ENCODE measurements at places on chromosomes 12 and 14.

- DNase-seq: peak; percentile 13
Measured at GRCh38 chr12:94458877-94459727, 565 bp downstream of the CEP83 start.

- no peak for DNase-seq
Measured at GRCh38 chr12:123163227-123163626, 12.3 kb upstream of the PITPNM2 start.

- peak; percentile 92 for DNase-seq
Measured at GRCh38 chr12:24172031-24172772, 222.7 kb upstream of the SOX5 start.

- no peak for DNase-seq
Measured at GRCh38 chr12:3179731-3180130, 102.6 kb downstream of the TSPAN9 start.

GRCh38 chr12:69044887-69045286 lies 111.9 kb upstream of the CPM start:
- DNase-seq: no peak

DNA sequence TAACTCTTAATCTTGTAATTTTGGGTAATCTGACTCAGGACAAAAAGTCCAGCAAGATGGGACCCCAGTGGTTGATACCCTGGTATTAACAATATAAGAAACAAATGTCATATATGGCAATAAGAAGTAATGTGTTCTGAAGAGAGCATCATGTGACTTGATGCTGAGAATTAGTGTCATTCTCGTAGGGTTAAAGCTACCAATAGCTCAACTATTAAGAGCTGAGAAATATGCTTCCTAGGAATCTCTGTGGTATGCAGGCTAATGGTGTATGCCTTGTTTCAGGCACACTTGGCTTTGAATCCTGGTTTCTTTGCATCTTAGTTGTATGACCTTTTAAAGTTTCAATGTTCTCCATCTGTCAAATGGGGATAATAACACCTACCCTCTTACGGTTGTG lies 9.1 kb downstream of the MYRFL start:
- no peak for DNase-seq

DNA sequence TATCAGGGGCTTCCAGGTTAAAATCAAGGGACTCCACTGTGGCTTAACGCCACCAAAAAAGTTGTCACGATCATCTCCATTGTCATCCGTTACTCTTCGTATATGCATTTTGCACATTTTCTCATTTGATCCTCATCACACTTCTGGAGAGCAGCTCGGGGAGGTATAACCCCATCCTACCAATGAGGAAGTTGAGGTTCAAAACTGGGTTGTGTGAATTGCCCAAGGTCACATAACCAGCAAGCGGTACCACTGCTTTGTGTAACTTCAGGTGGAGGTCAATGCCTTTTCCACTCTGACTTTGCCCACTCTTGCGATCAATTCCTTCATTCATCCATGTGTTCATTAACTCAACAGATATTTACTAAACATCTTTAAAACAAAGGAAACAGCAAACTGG lies 71.1 kb upstream of the CCND2 start:
- DNase-seq: no peak

- peak; percentile 93 for DNase-seq
Measured at GRCh38 chr12:27331291-27331926, 1.2 kb upstream of the BMAL2 start.

DNA sequence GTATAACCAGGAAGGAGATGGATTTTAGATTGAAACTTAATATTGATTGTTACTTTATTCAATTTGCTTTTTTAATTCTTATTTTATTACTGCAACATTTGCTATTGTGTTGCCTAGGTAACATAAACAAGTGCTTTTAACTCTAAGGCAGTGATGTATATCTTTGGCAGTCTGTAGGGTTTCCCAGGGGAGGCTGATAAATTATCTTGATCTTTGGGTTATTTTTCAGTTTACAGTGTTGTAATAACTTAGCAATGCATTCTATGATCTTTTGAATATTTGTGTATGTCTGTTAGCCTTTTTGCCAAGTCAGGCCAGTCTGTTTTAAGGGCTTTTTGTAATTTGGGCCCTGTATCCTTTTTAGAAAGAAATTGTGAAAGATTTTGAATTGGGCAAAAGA lies 7.8 kb upstream of the DTD2 start:
- DNase-seq: no peak

GRCh38 chr14:101223127-101223526 lies 319.6 kb upstream of the RTL1 start:
- DNase-seq: no peak

DNA sequence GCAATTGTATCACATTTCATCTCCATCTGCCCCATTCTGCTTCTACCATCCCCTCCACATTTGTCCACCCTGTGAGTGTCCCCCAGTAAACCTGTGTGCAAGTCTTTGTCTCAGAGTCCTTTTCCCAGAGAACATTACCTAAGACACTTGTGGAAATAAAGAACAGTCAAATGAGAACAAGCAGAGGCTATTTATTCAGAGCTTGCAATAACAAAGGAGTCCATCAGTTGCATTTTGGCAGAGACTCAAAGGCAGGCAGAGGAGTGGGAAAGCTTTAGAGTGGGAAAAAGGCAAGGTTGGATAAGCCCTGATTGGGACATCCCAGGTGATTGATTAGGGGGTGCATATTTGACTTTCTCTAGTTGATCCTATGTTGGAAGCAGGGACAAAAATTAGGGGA lies 18.2 kb upstream of the PPFIBP1 start:
- no peak for DNase-seq

GRCh38 chr12:42716491-42716891 lies 126.9 kb upstream of the PRICKLE1 start:
- DNase-seq: no peak

DNA sequence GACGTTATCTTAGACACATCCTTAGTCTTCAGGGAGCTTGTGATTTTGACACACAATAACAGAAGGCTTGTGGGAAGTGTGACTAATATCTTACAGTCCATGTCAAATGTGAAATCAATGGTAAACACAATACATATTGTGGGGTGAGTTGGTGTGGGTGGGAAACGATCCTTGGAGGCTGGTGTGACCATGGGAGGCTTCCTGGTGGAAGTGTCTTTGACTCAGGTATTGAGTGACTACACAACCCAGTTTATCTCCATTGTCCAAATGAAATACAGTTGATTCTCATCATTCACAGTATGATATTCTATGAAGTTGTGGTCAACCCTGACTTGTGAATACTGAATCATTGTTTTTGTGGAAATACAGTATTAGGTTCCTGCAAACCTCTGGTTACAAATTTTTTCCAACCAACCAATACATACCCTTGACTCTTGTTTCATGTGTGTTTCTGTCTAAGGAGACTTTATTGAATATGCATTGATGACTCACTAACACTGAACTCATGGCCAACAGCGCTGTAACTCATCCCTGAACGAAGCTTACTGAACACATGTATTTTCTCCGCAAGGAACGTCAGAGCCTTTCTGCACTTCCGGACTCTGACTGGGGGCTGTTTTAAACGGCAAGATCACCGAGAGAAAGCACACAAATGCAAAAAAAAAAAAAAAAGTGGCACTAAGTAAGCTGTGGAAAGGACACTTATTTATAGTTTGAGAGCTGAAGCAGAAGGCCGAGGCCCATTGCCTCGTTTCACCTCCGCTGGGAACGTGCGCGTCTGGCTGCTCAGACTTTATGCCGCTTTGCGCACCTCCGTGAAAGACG lies 59.0 kb downstream of the CLMN start:
- peak; percentile 80 for DNase-seq

DNA sequence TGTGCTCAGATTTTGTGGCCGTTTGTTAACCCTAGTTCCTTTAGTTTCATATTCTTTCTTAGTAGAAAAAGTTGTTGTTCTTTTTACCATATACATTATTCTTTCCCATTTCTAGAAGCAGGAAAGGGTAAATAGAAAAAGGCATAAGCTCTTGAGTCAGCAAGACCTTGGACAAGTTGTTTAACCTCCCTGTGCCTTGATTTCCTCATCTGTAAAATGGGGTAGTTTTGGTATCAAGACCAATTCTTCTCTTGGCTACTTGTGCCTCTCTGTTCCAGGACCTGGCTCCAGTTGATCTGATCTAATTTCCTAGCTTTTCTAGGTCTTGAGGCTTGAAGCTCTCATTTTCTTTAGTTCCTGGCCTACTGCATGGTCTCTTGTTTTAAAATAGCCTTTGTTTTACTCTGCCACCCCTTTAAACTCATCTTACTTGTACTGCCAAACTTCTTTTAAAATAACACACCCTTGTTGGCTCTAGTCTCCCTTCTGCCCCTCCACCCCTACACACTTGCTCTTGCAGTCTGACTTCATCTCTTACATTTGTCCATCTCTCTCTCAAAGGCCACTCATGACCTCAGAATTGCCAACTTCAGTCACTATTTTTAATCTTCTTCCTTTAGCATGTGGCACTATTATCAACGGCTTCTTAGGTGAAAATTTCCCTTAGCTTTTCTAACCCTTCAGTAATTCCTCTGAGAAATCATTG lies 143.7 kb downstream of the TTLL5 start:
- no peak for DNase-seq

GRCh38 chr12:26461776-26462175 lies 266.4 kb downstream of the SSPN start:
- DNase-seq: peak; percentile 24

DNA sequence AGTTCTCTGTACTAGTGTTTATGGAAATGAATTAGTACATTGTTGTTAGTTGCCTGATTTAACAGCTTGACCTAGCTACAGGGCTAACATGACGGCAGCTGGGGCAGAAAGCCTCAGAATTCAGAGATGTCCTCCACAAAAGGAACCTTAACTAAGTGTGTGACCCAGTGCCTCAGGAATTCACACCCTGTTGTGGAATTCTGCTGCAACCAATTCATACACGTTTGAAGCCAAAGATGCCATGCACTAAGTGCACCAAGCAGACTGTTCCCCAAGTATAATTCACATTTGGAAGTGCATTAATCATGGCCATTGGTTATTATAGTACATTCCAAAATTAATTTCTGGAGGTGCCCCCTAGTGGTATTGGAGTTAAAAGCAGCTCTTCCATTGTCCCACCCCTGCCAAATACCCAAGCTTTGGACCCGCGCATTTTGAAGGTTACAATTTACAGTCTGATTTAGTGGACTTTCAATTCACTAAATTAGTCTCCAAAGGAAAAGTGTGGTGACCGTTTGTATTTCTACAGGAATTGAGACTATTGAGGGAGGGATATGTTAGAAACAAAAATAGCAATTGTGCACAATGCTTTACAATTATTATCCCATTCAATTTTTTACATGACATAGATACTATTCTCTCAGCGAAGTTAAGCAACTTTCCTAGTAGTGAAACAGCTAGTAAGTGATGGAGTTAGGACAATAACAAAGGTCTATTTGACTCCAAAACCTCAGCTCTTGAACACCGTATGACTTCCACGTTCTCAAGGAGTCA lies 85.9 kb downstream of the PAX9 start:
- DNase-seq: peak; percentile 12

DNA sequence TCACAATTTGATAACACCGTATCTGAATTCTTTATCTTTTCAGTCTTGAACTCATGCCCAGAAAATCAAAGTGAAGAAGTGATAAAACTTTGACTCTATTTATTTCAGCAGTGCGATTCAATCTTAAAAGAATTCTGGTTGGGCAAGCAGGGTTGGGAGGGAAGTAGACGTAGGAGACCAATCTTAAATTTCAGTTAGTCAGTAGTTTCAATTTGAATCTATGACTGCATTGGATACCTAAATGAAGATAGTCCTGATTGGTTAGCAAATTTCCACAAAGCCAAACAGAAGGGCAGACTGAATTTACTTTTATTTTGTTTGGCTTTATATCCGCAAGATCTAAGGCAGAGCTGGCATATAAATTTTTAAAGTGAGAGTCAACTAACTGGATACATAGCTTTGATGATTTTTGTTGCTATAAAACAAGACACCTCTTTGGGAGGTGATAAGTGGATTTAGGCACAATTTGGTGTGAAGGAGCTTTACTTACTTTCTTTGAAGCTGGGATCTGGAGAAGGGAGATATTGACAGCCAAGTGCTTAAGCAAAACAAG lies 2.6 kb downstream of the ACSS3 start:
- DNase-seq: no peak

DNA sequence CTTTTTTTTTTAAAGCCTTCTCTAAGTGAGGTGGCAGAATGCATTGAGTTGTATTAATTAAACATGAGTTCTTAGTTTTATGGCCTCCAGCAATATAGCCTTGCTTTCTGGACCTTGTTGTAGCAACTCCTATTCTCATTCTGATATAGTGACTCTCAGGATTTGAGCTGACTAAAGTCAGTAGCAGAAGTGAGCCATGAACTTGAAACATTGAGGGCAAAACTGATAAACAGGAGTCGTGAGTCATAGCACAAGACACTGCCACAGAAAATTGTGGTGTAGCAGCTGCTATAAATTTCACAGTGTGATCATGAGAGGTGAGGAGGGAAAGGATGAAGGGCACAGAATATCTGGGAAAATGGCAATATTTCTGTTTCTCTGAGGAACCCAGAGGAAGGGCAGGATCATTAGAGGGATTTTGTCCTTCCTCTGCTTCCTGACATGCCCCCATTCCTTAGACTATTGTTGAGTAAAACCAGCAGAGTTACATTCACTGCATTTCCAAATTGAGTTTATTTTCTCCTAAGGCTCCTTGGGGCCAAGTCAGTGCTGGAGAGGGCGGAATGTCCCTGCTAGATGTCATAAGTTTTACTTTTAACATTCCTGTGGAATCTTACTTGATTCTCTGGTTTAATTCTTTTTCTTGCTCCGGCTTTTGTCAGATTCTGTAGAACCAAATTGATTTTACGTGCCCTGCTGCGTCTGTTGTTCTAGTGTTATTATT lies 7.5 kb downstream of the KLRG1 start:
- peak; percentile 75 for DNase-seq

DNA sequence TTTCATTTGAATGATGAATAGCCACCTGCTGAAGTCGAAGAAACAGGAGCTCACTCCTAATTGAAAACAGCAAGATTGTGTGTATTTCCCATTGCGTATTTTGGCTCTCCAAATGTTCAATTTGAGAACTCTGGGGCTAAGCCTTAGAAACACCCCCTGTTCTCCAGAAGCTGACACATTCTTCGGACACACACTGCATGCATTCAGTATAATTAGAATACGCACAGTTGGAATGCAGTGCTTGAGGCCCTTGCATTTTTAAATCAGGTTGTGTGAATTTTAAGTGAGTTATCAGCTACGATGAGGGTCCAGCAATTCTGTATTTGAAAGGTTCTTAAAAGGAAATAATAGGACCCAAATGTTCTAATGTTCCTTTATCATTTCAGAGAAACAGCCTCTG lies 103.8 kb downstream of the PRKD1 start:
- no peak for DNase-seq

DNA sequence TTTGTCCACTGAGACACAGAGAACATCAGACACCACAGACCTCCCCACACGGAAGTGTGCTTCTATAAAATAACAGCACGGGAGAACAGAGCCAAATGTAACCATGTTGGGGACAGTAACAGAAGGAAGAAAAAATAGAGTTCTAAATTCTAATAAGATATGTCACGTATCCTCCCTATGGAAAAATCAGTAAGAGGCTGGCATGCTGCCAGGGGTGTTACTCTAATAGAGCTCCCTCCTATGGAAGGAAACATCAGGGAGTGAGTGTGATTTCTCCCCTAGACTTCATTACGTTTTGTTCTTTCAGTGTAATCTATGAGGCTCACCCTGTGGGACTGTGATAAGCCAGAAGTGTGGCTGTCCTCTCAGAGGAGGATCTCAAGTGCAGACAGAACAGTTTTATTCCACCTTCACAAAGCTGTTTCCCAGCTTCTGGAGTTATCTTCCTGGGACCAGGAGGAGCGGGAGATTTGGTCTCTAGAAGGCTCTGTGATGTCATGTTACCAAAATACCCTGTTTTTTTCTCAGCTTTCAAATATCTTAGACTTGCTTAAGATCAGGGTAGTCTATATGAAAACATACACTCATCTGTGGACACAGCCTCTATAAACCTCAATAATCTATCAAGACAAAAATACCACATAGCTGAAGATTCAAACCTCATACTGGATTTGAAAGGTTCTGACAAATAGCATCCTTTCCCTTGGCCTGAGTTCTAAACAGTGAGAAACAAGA lies 69.3 kb downstream of the ZFC3H1 start:
- no peak for DNase-seq

All from suppressor macrophage treated with lipopolysaccharide for 4 hours (primary cell).